ENCODE measurements at places on chromosomes 5 and 9.
A peak's percentile ranks its signal among the peaks of the same experiment; 100 is the strongest.

GRCh38 chr5:55308254-55308836, 556 bp downstream of the MTREX start:
- no peak for DNase-seq

DNA sequence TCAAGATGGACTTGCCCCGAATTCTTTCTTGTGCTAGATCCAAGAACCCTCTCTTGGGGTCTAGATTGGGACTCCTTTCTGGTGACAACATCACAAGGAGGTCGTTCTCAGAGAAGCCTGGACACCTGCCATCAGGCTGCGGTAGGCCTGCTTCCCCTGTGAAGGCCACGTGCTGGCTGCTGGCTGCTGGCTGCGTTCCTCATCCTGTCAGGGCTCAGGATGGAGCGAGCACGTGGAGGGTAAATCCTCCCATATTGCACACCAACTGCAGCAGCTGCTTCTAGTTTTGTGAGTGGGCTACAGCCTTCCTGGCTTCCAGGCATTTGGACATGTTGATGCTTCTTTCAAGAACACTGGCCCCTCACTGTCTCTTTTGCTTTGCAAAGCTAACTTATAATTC, 95.6 kb downstream of the HSPA4 start:
- DNase-seq = no peak

DNA sequence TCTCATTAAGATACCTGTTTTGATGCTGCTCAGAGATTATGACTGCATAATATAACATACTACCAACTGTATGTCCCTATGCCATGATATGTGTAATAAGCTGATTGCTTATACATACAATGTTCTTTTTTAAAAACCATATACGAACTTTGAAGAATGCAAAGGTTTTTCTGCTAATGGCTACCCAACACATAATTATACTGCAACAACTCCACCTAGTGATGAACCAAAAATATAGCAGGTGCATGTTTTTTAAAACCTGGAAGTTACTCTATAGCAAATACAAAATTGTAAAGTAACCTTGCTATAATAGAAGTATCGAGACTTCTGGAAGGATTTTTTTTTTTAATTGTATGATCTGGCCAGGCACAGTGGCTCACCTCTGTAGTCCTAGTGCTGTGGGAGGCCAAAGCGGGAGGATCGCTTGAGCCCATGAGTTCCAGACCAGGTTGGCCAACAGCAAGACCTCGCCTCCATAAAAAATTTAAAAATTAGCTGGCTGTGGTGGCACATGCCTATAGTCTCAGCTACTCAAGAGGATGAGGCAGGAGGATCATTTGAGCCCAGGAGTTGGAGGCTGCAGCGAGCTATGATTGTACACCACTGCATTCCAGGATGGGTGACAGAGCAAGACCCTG, 49.1 kb downstream of the HOMER1 start:
- DNase-seq = no peak

DNA sequence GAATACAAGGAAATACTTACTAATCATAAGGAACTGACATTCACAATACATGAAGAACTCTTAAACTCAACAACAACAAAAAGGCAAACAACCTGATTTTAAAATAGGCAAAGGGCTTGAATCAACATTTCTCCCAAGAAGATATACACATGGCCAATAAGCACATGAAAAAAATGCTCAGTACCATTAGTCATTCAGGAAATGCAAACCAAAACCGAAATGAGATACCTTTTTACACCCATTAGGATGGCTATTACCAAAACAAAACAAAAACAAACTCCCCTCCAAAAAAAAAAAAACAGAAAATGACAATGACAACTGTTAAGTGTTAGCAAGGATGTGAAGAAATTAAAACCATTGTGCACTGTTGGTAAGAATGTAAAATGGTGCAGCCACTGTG, 104.1 kb upstream of the ZNF462 start:
- no peak for DNase-seq

- no peak for DNase-seq
These were observed 3.4 kb upstream of the CCIN start for GRCh38 chr9:36165826-36166167.

DNA sequence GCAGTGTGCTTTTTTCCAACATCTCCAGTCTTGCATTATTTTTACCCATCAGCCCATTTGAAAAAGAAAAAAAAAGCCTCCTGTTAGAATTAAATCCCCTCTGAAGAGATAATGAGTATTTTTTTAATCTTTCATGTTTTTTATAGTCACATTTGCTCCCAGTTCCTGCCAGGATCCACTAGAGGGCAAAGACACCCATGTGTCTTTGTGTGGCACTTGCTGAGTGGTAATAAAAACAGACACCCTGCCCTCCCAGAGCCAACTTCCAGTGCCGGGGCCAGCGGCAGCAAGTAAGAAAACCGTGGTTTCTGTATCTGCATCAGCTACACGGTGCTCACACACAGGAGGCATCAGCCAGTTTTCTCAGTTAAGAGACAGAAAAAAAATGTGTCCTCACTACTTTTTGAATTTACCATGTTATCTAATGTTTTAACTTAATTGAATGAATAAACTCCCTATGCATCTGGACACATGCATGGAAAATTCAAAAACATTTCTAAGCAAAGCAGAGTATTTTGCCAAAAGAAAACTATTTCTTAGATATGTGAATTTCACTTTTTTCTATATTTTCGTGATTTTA, 70.2 kb upstream of the PLEKHG4B start:
- no peak for DNase-seq

GRCh38 chr9:112605518-112605917, 112.4 kb downstream of the INIP start:
- no peak for DNase-seq

DNA sequence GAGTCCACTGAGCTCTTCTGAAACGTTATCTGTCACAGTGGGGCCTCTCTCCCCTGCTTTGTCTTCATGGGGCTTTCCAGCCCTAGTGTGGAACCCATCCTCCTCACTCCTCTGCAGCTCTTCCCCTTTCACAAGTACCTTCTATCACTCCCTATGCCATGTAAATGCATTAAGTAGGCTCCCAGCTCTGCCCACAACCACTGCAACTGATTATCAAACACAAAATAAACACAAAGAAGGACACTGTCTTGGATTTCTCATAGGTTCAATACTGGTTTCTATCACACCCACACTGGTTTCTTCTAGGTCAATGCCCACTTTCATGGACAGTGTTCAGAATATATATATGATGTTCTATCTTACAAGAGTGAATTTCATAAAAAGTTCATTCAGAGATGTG, 139.4 kb downstream of the GNAQ start:
- no peak for DNase-seq

DNA sequence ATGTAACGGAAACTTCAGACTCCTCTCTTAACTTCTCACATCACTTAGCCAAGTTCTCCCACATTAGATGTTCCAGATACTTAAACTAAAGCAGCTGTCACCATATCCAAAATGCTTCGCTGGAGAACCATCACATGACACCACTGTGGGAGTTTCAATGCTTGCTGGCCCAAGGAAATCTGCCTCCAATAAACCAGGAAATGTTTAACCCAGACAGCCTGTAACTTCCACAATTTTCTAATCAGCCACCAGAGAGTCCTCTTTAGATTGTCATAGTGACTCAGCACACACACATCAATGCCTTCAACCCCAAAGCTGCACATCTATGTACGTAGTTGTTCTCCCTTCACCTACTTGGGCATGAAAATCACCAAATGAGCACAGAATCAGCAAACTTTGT, 118.7 kb downstream of the LPAR1 start:
- no peak for DNase-seq

DNA sequence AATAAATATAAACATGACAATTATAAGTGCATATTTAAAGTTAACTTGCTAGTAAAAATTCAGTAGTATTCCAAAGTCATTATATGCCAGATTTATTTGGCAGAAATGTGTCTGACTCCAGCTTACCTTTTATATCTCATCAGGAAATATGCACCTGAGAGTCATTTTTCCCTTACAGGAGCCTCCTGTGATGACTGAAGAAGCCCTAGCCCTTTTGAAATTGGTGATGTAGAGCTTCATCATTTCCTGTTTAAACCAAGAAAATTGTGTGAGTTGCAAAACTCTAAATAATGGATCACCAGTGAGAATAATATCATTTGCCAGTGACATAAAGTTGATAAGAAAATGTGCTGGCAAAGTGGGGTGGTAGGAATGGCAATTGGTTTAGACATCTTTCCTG, 42.1 kb upstream of the CTNND2 start:
- no peak for DNase-seq

- peak; percentile 14 for DNase-seq
These were observed 694 bp upstream of the PLIN2 start for GRCh38 chr9:19127871-19128500.

- no peak for DNase-seq
These were observed 120.7 kb upstream of the MVB12B start for GRCh38 chr9:126205845-126206498.

GRCh38 chr5:66232275-66232674, 88.2 kb downstream of the SREK1 start:
- DNase-seq = no peak

GRCh38 chr5:7878381-7878873, 9.5 kb downstream of the MTRR start:
- DNase-seq = no peak

DNA sequence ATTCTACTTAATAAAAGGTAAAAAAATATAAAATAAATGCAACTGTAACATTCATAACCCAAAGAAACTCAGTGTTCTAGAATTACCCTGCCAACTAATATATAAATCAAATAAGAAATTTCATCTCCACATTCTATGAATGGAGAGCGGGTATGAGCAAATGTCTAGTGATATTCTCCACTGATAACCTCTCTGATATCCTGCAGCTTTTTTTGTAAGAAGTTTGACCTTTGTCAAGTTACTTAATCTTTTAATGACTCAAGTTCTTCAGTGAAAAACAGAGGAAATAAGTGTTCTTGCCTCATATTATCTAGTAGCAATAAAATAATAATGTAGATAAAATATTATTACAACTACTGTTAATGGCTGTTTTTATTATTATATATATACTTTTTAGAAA, 1275.6 kb upstream of the CDH9 start:
- no peak for DNase-seq

DNA sequence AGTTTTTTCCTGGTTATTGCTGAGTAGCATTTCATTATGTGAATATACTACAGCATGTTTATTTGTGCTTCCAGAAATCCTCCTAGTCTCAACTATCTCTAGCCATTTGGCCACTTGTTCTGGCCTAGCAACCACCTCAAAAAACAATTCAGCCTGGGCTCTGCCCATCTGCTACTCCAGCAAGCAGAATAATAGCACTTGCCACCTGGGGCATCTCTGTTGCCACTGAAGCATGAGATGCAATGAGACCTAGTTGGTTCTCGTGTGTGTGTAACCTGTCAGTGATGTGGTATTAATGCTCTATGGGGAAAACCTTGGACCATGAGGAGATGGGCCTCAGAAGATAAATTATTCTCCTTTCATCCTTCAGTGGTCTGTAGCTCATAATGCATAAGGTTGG, 129.5 kb downstream of the RNF180 start:
- DNase-seq = no peak

- no peak for DNase-seq
These were observed 29.8 kb upstream of the ZFR start for GRCh38 chr5:32474209-32474854.

DNA sequence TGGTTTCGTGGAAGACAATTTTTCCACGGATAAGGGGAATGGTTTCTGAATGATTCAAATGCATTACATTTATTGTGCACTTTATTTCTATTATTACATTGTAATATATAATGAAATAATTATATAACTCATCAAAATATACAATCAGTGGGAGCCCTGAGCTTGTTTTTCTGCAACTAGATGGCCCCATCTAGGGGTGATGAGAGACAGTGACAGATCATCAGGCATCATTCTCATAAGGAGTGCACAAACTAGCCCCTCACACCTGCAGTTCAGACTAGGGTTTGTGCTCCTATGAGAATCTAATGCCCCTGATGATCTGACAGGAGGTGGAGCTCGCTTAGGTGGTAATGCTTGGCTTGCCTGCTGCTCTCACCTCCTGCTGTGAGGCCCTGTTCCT, 6.4 kb downstream of the ISCA1 start:
- DNase-seq = no peak

DNA sequence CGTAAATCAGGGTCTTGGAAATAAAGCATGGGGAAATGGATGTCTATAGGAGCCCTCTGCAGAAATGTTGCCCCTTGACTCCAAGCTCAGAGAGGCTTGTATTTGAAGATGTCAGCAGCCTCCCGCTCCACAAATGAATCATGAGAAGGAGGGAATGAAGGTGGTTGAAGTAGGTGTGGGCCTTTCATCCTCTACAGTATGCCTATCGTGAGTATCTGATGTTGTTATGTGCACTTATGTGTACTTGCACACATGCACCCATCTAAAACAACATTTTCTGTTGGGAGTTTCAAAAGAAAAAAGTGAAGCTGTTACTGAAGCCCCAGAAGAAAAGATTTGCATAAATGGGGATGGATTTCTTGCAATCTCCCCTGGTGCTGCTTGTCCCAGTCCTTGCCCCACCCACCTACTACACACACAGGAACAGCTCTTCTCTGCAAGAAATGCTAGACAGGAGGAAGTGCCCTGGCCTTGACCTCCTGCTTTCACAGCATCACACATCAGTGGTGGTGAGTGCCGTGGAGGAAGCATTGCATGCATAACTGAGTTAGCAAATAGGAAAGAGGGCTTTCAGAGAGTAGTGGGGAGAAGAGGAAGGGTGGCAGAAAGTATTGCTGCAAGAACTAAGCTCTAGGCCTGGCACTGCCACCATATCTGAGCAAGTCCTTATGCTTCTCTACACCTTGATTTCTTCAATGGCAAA, 156.1 kb downstream of the SNX18 start:
- DNase-seq = no peak

All from activated T-helper 9 cell treated with anti-CD3 and anti-CD28 coated beads, Interleukin-2, amount 50 U/mL, for 16 hours (primary cell).